Epithelial cell of alveolus of lung (primary cell): ENCODE measurements at places on chromosomes 16 and 17. TPM values are rescaled to one million over a fixed set of nuclear protein-coding genes. Genes with fewer than 3 reads are reported as not detected.

Gene KCNG4
- total RNA-seq: not detected in 2 replicates

Gene TTYH2
- 5.0 and 6.0 TPM in 2 replicates for total RNA-seq

Gene P4HB
- total RNA-seq: 1,783 and 2,221 TPM in 2 replicates

Gene CACNG1
- not detected in 2 replicates for total RNA-seq

Gene NUBP1
- total RNA-seq: 19.7 and 32.5 TPM in 2 replicates

Gene TMEM220
- total RNA-seq: 1.4 and 8.9 TPM in 2 replicates
